Islet precursor cell (in vitro differentiated cells): ENCODE measurements at places on chromosomes 16 and 17.

- no peak for DNase-seq
Observed at GRCh38 chr17:65039336-65039988, 17.1 kb downstream of the GNA13 start.

DNA sequence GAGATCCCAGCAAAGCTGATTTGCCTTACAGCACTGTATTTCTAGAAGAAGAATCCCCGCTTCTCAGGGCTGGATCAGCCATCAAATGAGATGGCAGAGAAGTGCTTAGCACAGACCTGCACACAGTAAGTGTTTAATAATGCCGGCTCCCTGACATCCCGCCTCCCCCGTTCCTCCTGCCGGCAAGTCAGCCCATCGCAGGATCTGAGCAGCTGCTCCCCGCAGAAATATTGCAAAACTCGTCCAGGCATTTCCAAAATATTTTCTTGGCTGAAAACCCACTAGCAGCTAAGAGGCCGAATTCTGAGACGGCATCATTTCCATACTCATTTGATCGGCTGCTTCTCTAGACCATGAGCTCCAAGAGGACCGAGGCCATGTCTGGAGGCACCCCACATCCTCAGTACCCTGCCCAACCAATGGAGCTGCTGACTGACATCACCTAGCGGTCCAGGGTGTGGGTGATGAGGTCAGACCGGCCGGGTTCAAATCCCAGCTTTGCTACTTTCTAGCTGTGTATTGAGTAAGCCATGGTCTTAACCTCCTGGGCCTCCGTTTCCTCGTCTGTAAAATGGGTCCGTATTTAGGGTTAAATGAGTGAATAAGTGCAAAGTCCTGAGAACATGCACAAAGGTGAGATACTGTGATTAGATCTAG lies 251.5 kb downstream of the KATNIP start:
- DNase-seq, result no peak

DNA sequence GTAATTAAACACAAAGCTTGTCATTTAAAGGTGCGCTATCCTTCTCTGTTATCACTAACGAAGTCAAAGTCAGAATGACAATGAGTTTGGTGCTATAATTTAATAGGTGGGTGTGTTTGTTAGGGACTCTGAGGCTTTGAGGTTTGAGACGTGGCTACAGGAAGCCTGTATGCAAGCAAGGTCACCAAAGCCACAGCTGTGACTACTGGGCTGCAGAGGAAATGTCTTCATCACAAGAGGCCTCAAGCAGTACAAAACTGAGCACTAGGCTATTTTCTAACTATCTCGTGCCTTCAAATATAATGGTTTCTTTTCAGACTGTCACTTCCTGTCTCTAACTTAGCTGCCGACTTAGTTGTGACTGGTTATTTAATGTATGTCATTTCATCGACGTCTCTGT lies 141.2 kb downstream of the AATF start:
- DNase-seq, result no peak

DNA sequence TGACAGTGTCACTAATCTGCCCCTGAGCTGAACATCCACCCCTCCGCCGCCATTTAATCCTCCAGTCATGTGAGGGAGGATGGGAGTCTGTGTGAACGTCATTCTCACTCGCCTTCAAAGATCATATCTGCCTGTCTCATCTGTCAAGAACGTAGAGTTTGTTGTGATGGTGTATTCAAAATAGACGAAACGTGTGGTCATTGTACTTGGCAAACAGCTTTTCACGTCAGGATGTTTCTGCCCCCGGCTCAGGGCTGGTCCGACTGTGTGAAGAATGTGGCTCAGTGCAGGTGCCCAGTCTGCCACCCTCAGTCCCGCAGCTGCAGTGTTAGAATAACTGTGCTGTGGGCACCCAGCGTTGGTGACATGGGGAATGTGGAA lies 148.0 kb downstream of the KCNJ12 start:
- DNase-seq, result peak; percentile 48

- DNase-seq, result no peak
Observed at GRCh38 chr17:79053251-79053925, 21.2 kb upstream of the ENGASE start.

GRCh38 chr16:739560-740458 lies 988 bp downstream of the CIAO3 start:
- no peak for DNase-seq

DNA sequence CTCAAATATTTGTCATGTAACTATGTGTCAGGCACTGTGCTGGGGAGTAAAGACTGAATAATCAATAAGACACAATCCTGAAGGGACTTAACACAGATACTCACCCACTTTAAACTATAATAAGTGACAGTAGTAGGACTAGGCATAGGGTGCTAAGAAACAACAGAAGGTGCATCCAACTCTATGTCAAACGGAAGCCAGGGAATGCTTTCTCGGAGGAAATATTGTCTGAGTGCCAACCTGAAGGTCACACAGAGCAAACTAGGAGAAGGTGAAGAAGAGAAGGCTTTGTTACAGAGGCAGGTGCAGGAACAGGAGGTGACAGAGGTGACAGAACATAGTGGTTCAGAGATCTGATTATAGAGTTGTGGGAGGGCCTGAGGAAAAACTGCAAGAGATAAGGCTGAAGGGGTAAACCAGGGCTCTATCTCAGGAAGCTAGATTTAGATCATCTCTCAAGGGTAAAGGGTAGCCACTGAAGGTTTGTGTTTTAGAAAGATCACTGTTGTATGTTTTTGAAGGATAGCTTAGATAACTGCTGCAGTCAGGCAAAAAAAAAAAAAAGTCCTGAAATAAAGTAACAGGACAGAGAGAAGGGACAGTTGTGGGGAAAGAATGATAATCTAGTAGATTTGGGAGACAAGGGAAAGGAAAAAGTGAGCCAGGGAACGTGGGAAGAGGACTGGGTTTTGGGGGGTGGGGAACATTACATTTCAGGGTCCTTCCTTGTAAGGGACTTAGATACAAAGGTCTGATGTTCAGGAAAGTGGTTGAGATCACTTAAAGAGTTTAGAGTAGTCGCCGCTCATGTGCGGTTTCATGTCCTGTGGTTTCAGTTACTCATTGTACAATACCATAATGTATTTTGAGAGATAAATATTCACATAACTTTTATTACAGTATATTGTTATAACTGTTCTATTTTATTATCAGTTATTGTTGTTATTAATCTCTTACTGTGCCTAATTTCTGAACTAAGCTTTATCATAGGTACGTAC lies 85.6 kb upstream of the NETO2 start:
- DNase-seq, result no peak

GRCh38 chr16:12455287-12455798 lies 348.3 kb downstream of the CPPED1 start:
- DNase-seq, result peak; percentile 91

DNA sequence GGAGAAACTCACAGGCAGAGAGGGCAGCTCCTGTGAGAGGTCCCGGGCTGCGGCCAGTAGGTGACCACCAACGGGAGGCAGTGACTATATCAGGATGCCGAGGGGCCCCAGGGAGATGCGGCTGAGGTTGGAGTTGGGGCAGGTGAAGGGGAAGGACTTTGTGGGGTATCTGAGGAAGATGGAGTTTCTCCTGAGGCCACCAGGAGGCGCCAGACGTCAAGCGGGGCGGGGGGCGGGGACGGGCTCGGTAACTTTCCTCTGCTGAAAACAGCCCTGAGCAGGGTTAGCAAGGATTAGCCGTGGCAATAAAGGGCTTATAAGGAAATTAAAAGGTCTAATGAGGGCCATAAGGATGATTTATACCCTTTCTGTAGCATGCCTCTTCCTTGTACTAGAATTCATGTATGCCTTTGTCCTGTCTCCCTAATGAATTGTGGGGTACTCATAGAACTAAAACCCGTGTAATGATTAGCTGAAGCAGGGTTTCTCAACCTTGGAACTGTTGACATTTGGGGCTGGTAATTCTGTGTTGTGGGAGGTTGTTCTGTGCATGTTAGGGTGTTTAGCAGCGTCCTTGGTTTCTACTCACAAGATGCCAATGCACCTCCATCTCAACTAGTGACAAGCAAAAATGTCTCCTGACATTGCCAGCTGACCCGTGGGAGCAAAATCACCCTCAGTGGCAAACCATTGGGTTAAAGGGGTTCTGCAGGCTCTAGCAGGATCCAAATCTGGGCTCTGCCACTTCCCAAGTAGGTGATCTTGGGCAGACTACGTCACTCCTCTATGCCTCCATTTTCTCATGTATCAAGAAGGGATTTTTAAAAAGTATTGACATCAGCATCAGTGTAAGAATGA lies 74.8 kb upstream of the GRIN2A start:
- DNase-seq, result peak; percentile 60

DNA sequence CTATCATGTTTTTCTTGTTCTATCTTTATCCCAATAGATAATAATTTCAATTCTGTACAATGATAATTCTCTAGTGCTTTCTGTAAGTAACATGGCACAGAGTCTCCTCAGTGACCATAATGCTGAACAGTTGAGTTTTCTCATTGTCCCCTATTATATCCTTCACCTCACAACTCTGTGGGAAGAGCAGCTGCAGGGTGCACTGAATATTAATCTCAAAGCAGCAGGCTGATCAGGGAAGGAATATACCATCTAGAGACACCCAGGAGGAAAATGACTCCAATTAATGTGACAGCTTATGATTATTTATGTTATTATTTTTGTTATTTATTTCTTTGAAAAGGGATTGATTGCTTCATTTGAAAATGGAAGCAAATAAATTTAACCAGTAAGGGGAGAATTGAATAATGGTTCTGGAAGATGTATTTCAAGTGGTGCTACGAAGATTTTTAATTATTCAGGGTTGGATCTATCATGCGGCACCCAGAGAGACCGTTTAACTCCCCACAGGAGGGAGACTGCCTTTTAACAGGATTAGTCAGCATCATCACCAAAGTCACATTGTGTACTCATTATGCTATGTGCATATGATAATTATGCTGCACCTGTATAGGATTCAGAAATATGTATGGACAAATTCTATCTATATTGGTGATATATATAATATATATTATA lies 1015.7 kb upstream of the GOT2 start:
- no peak for DNase-seq

- DNase-seq, result no peak
Observed at GRCh38 chr16:85535352-85536072, 77.6 kb upstream of the GSE1 start.

GRCh38 chr17:44467108-44467507 lies 36.1 kb downstream of the GPATCH8 start:
- no peak for DNase-seq

GRCh38 chr17:36144014-36144413 lies 32.4 kb downstream of the TBC1D3B start:
- no peak for DNase-seq

DNA sequence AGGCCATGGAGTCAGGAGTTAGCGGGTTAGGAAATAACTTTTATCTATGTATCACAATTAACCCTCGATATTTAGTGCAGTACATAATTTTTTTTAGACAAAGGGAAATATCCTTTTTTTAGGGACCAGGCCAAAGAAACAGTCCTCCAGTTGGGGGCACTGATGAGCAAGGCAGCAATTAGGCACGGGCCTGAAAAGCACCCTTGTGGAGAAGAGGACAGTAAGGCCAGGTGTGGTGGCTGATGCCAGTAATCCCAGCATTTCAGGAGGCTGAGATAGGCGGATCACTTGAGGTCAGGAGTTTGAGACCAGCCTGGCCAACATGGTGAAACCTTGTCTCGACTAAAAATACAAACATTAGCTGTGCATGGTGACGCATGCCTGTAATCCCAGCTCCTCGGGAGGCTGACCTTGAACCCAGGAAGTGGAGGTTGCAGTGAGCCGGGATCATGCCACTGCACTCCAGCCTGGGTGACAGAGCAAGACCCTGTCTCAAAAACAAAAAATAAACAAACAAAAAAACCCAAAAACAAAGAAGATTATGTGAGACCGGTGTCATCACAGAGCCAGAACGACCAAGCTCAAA lies 158.3 kb upstream of the NOL11 start:
- DNase-seq, result peak; percentile 52

- no peak for DNase-seq
Observed at GRCh38 chr16:55662644-55663031, 6.8 kb downstream of the SLC6A2 start.

GRCh38 chr16:89982318-89982717 lies 33.8 kb downstream of the DEF8 start:
- DNase-seq, result no peak

GRCh38 chr17:14427900-14428647 lies 127.2 kb downstream of the HS3ST3B1 start:
- no peak for DNase-seq

DNA sequence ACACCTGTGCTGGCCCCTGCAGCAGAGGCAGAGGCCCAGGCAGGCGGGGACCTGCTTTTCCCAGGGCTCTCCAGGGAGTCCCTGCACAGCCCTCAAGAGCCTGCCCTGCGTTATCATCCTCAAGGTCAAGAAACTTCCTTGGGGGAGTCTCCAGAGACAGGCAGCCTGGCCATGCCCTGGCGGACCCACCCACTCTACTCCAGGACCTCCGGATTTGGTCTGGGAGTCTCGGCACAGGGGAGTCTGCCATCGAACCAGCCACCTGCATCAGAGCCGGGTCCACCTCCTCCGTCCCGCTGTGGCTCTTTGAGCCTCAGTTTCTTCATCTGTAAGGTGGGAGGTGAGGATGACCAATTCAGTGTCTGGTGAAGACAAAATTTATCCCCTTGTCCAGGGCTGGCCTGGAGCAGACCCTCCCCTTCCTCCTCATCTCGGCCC lies 75.3 kb upstream of the TNRC6C start:
- no peak for DNase-seq

DNA sequence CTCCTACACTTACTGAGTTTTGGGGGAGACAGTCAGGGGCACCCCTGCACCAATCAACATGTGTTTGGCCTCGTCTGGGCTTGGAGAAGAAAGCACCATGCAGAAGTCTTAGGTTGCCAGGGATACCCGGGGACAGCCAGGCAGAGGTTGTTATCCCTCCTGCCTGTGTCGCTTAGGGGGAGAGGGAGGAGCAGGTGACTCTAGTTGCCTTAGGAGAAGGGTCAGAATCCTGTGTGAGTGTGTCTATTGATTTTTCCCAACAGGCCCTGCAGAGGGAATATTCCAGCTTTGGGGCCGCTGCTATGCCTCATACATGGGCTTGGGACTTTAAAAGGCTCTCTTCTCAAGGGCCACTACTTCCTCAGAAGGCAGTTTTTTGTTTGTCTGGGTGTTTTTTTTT lies 89.1 kb downstream of the RGS9 start:
- DNase-seq, result no peak

- no peak for DNase-seq
Observed at GRCh38 chr17:42784409-42784808, 4.0 kb downstream of the WNK4 start.

DNA sequence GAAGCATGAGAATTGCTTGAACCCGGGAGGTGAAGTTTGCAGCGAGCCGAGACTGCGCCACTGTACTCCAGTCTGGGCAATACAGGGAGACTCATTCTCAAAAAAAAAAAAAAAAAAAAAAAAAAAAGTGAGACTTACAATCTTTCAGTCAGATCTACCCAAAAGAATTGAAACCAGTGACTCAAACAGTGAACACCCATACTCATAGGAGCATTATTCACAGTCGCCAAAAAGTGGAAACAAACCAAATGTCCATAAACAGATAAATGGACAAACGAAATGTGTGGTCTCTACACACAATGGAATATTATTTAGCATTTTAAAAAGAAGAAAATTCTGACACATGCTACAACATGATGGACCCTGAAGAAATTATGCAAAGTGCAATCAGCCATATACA lies 9.1 kb upstream of the SCNN1B start:
- DNase-seq, result no peak

DNA sequence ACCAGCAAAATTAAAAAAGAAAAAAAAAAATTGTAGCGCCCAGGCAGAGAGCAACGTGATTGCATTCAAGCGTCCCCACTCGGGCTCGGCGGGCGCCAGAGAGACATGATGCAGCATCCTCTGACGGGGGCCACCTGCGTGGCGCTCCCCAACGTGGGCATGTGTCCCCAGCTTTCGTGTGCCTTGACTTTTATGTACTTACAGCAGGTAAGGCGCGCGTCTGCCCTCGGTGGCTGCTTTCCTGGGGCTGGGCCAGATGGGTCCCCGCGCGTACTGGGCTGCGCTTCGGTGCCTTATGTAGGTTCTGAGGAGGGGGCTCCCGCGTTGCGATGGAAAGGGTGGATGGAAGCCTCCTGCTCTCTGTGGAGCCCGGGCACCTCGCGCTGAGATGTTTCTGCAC lies 28.4 kb upstream of the RBFOX1 start:
- no peak for DNase-seq
